ENCODE measurements at places on chromosomes 6 and 20.
A peak's percentile ranks its signal among the peaks of the same experiment; 100 is the strongest.

DNA sequence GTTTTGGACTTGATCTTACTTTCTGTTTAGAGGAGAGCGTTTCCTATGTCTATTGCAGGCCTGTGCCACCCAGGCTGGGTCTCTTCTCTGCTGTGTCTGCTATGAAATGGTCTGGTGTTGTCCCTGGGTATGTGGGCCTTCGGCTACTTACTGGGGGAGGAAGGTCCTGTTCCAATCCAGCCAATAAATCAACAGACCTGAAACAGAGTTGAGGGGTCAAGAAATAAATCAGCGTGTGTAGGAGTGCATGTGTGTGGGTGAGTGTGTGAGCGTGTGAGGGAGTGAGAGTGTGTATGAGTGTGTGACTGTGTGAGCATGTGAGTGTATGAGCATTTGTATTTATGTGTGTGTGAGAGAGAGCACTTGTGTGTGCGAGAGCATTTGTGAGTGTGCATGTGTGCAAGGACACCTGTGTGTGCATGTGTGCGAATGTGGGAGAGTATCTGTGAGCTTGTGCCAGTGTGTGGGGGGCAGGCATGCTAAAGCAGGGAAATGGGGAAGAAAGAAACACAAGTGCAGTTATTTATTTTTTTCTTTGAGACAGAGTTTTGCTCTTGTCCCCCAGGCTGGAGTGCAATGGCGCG lies 86.3 kb upstream of the PMEPA1 start:
- no peak for DNase-seq

DNA sequence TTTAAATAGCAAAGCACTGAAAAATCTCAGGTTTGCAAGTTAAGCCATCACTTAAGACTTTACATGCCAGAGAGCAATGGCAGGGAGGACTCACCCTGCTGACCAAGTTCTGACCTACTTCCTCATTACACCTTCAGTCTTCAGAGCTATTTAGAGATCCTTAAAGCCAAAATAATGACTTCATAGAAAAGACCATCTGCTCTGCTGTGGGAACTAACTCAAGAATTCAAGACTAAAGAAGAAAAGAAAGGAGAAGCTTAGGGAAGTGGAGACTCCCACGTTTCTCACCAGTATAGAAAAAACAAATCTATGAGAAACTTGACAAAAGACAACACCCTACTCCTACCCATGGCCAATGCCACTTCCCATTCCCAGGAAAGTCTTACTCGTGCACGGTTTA lies 28.6 kb downstream of the XPO5 start:
- DNase-seq, result no peak

- DNase-seq, result no peak
Observed at GRCh38 chr20:17835240-17835933, 133.2 kb downstream of the SNX5 start.

- DNase-seq, result no peak
Observed at GRCh38 chr6:35170891-35171290, 29.8 kb upstream of the TCP11 start.

DNA sequence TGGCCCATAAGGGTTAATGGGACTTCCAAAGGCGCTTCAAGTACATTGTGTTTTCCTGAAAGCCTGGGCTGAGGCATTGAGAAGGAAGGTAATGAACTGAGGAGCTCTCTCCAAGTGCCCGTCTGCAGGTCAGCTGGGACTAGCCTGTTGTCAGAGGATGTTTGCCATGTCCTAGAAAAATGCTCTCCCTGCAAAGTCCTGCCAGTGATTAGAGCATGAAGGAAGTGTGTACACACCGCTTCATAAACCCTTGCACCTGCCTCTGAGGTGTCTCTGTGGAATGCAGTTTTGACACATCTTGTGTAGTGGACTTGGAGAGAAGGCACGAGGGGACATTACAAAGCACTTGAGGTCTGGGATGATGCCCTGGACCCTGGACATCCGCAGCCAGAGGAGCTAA lies 506.7 kb downstream of the KIF16B start:
- DNase-seq, result no peak

GRCh38 chr6:41189967-41190366 lies 11.0 kb downstream of the TREML2 start:
- DNase-seq, result no peak

DNA sequence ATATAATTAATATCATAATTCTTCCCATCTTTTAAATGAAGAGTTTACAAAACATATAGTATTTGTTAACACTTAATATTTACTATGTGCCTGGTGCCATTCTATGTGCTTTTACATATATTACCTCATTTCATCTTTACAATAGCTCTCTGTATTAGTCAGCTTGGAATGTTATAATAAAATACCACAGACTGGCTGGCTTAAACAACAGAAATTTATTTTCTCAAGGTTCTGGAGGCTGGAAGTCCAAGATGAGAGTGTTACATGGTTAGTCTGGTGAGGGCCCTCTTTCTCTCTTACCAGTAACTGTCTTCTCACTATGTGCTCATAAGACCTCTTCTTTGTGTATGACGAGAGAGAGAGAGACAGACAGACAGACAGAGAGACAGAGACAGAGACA lies 110.2 kb downstream of the NKAIN2 start:
- no peak for DNase-seq

- no peak for DNase-seq
Observed at GRCh38 chr6:45351667-45352066, 23.5 kb downstream of the RUNX2 start.

DNA sequence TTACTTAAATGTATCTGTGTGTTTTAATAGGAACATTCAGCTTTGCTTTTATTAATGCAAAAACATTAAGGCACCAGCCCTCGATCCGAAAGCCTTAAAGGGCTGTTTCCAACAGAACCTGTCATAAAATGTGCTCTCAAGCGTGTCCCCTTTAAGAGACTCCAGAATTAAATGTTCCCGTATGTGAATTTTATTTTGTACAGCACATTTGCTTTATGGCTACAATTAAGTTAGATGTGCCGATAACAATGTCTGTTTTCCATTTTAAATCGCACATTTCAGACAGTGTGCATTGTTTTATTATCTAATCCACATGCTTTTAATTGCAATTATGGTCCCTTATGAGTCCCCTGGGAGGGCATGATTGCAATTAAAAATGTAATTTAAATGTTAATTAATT lies 198.9 kb downstream of the TSHZ2 start:
- DNase-seq, result no peak

DNA sequence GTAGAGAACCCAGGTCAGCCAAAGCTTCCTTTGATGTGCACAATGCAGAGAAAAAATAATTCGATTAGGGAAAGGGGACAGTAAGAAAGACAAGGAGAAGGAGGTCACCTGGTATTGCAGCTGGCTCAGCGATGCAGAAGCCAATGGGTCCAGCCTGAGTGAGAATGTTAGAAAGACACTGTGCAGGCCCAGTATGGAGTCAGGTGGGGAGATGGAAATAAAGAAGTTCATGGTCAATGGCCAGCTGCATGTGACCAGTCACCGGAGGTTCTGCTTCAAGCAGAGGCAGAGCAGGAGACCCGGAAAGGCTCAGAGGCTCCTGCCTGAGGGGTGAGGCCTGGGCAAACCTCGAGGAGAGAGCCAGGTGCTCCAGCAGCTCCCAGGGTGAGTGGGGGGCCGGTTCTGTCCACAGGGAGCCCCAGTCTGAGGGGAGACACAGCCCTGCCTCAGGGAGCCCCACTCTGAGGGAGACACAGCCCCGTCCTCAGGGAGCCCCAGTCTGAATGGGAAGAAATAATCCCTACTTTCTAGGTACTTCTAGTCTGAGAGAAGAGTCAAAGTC lies 51.3 kb downstream of the LRFN2 start:
- no peak for DNase-seq

- DNase-seq, result peak; percentile 66
Observed at GRCh38 chr6:96015518-96016333, at the start of gene FUT9. TSS of gene FUT9 (plus strand) at chr6:96015974. CDS start at chr6:96203156, 187,182 bp downstream.

DNA sequence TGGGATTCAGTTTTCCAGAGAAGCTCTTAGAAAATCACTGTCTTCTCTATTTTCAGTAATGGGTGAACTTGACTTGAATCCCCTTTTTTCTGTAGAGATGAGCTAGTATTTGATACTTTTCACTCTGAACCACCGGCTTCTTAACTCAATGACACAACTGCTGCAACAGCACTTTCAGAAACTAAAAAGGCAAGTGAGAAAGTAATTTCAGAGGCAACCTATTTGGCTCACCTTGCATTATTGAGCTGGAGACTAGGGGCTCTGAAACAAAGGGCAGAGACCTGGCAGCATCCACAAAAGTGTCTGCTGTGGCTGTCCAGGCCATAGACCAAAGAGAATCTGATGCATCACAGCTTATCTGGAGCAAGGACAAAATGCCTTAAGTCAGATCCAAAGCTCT lies 289.8 kb upstream of the IRAK1BP1 start:
- no peak for DNase-seq

GRCh38 chr6:14948586-14949245 lies 297.2 kb upstream of the JARID2 start:
- no peak for DNase-seq

DNA sequence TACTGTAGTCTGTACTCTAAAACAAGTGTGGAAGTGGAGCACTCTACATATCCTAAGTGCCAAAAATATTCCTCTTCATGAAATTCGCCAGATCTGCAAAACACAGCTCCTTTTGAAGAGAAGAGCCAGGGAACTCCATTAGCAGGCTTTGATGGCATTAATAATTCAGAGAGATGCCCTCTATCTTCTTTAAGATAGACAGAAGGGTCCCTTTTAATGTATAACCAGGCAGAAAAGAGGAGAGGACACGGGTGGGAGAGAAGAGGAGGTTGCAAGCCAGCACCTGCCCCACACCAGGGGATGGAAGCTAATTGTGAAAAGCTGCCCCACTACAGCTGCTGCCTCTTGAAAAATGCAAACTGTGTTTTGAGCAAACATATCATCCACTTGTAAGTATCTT lies 3.7 kb upstream of the RFPL4B start:
- no peak for DNase-seq

DNA sequence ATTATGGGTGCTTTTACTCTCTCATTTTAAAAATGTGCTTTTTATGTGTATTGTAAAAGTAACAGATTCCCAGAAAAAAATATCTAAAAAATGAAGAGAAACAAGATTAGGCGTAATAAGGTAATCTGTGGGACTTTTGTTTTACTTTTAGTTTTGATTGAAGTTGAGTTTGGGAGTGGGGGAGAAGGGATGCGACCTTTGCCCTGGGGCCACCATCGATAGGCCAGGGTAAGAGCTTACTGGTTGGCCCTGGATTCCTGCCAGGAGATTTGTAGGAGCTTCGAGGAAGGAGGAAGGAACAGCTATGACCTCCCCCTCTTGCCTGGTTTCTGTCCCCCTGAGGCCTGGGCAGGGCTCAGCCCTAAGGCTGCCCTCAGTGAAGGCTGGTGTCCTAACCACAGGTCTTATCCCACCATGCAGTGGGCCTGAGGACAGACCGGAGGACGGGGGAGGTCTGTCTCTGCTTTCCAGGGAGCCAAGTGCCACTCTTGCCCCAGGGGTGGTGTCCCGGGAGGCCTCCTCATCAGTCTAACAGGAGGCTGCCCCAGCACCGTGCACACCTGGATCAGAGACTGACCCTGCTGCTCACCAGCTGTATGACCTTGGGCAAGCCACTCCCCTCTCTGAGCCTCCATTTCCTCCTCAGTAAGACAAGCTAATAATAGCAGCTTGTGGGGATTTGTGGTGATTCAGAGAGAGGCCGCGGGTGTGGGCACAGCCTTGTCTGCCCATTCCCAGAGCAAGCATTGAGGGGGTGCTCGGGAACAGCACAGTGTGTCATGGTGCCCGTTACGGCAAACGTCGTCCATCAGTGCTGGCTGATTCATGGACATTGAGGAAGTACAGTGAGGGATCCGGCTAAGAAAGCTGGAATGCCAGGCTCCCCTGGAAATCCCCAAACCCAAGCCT lies 21.2 kb downstream of the TGM2 start:
- DNase-seq, result no peak

DNA sequence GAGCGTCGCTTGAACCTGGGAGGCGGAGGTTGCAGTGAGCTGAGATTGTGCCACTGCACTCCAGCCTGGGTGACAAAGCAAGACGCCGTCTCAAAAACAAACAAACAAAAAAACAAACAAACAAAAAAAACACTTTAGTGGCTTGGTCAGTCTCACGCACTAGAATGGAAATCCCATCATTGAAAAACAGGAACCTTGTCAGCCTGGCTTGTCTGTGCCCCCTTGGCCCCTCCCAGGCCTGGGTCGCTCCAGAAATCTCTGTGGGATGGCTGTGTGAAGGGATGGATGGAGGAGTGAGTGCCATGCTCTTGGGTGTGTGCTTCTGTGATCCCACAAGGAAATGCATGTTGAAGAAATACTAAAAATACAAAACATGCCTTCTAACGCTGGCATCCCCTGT lies 20.9 kb upstream of the NAA20 start:
- no peak for DNase-seq

- DNase-seq, result no peak
Observed at GRCh38 chr6:6246544-6246943, 73.9 kb downstream of the F13A1 start.

DNA sequence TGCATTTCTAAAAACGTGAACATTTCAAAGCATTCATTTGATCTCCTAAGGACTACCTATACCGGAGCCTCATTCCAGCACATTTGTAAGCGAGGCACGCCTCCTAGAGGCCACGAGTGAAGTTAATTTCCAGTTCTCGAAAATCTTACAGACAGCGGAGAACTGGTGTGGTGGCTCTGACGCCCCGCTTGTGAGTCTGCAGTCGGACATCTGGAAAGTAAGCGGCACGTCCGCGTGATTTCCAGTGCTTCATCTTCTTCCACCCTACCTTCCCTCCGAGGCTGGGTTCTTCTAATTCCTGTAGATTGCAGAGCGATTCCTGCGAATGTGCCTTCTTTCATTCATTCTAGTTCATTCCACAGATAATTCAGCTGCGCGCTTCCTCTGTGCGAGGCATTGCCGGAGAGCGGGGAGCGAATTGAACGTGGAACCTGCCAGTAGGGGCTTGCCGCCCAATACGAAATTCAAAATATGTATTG lies 810 bp upstream of the PRIM2 start:
- DNase-seq, result peak; percentile 83

DNA sequence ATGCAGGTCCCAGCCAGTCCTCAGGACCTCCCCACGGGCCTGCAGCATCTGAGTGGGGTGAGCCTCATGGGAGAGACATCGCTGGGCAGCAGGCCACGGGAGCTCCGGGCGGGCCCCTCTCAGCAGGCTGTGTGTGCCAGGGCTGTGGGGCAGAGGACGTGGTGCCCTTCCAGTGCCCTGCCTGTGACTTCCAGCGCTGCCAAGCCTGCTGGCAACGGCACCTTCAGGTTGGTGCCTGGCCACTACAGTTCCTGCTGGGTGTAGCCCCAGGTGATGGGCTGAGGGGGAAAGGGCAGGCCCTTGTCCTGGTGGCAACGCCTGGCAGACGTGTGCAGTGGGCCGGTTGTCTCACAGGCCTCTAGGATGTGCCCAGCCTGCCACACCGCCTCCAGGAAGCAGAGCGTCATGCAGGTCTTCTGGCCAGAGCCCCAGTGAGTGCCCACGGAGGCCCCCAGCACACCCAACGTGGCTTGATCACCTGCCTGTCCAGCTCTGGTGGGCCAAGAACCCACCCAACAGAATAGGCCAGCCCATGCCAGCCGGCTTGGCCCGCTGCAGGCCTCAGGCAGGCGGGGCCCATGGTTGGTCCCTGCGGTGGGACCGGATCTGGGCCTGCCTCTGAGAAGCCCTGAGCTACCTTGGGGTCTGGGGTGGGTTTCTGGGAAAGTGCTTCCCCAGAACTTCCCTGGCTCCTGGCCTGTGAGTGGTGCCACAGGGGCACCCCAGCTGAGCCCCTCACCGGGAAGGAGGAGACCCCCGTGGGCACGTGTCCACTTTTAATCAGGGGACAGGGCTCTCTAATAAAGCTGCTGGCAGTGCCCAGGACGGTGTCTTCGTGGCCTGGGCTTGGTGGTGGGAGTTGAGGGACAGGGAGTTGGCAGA lies 787 bp upstream of the TNFRSF6B start:
- DNase-seq, result peak; percentile 38

Data from iPS-NIHi11 (cell line).